ENCODE measurements at places on chromosomes 1 and 21.

- DNase-seq, result no peak
Observed at GRCh38 chr1:65725064-65725463, 67.6 kb upstream of the PDE4B start.

DNA sequence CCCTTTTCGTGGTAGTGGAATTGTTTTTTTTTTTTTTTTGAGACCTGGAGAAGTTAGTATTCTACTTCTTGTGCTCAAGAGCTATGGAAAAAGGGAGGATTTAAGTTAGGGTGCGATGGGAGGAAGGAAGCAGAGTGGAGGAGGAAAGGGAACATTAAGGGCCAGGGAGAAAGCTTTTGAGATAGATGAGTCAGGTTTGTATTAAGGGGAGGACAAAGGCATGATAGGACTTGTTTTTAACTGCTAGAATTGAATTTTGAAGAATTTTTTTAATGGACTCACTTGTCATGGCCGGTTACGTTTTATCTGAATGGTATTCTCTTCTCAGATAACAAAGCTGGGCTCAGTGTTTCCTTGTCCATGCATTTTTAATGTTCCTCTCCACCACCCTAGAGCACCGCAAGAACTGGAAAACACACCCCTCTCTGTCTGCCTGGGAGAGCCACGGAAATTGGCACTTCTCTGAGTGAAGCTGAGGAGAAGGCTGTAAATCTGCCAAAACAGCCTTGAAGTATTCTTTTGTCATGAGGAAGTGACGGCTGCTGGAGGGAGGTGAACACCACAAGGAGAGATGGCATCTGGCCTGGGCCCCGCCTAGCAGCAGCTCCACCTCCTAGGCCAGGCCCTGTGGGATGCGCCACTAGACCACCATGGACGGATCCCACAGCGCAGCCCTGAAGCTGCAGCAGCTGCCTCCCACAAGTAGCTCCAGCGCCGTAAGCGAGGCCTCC, 3.5 kb downstream of the NIPAL3 start:
- no peak for DNase-seq

GRCh38 chr1:47712596-47713299, 274.9 kb downstream of the FOXD2 start:
- no peak for DNase-seq

GRCh38 chr1:27719286-27720251, 6.2 kb upstream of the FAM76A start:
- DNase-seq, result no peak

DNA sequence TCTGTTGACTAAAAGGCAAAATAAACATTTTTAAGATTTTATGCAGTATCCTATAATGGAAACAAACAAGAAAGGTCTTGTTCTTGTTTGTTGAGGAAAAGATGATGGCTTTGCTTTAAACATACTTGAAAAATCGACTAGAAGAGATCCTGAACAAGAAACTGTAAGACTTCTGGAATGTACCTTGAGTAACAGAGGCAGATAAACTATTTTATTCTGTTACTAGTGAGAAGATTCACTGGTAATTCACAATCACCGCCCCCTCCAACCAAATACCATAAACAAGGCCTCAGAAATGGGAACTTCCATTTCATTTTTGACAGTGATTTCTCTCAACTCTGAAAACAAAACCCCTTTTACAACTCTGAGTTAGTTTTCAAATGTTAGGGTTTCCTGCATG, 18.1 kb downstream of the TSEN15 start:
- no peak for DNase-seq

- DNase-seq, result no peak
Observed at GRCh38 chr1:201138311-201138840, 11.4 kb upstream of the ASCL5 start.

- DNase-seq, result no peak
Observed at GRCh38 chr1:62058956-62059355, 135.7 kb upstream of the L1TD1 start.

GRCh38 chr1:12188115-12188514, 21.3 kb downstream of the TNFRSF1B start:
- DNase-seq, result no peak

DNA sequence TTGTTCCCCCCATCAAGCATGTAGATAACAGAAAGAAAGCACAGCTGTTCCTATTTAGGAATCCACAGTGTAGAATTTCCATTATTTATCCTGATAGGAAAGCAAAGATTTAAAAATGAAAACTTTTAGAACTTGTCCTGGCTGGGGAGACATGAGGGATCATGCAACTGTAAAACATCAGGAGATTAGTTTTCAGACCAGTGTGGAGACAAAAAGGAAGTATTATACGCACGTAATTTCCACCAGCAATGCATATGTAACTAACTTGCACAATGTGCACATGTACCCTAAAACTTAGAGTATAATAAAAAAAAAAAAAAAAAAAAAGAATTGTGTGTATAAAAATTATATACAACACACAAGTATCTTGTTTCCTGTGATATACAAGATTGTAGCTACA, 172.4 kb downstream of the NEGR1 start:
- DNase-seq, result no peak

DNA sequence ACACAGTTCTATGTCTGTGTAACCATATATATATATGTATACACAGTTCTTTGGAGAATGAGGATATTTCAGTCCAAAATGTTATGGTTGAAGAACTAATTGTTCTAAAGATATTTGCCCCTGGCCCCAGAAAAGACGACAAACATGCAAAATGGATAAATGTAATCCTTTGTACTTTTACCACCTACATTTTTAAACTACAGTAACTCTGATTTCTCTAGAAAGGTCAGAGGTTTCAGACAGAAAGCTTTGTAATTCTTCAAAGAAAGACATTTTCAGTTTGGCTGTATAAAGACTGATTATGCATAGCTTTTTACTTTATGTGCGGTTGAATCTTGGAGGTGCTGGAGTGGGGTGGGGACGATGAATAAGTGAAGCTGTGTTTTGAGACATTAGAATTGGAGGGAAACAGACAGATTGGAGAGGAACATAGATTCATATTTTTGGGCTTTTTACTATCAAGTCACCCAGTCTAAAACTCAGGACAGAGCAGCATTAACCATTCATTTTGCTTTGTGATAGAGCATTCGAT, 16.6 kb downstream of the NFIA start:
- no peak for DNase-seq

- DNase-seq, result no peak
Observed at GRCh38 chr1:168879896-168880734, 151.1 kb upstream of the DPT start.

GRCh38 chr1:87179076-87179810, 149.4 kb upstream of the LMO4 start:
- DNase-seq, result no peak

- no peak for DNase-seq
Observed at GRCh38 chr1:202801175-202801574, 7.0 kb downstream of the KDM5B start.

DNA sequence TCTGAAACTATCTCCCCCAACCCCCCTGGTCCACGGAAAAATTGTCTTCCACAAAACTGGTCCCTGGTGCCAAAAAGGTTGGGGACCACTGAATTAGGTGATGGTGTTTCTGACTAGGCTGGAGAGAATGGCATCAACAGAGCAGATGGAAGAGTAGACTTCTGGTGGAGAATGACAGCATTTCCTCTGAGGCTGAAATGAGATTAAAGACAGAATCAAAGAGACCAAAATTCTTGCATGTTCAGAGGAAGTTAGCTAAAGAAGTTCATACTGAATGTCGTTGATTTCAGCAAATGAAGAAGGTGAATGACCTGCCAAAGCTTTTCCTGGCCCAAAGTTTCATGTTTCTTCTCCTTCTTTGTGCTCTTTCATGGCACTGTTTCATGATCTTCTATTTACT, 188.2 kb upstream of the RUNX1 start:
- DNase-seq, result no peak

DNA sequence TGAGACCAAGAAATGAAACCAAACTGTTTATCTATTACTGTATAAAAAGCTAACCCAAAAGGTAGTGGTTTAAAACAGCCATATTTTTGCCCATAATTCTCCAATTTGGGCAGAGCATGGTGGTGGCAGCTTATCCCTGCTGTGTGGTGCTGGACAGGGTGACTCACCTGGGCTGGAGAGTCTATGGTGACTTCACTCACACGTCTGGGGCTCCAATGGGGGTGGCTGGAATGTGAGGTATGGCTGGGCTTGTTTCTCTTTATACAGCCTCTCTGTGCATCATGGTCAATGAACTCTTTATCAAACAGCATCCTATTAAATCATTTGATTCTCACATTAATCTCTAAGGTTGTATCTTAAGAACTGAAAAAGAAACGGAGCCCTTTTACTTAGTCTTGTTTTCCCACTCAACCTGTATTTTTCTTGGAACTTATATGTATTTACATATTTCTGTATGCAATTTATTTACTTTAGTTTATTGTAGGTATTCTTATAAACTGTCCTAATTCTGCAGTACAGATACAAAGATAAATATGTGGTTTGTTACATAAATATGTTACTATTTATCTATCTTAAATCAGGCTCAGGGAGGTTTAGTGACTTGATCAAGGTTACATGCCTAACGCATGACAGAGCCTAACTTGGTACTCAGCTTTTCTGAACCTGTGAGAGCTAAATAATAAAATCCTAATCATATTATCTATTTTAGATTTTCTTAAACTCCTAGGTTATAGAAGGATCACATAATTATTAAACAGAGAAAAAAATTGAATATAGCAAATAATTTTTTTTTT, 37.5 kb upstream of the WLS start:
- DNase-seq, result no peak

GRCh38 chr1:241408170-241408569, 51.2 kb upstream of the RGS7 start:
- DNase-seq, result no peak

DNA sequence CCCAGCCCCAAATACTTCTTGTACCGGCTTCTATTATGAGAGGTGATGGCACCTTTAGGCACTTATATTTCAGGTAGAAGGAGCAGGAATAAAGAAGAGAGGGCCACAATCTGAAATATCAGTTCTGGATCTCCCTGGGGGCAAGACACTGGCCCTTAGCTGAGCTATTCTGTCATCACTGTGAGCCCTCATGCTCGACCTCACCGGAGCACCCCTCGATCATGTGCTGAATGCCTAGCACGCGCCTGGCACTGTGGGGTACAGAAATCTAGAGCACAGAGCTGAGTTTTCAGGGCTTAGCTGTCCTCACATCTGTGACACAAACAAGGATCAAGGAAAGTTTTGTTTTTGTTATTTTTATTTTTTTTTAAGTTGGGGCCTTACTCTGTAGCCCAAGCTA, 7.6 kb upstream of the MX1 start:
- DNase-seq, result no peak

DNA sequence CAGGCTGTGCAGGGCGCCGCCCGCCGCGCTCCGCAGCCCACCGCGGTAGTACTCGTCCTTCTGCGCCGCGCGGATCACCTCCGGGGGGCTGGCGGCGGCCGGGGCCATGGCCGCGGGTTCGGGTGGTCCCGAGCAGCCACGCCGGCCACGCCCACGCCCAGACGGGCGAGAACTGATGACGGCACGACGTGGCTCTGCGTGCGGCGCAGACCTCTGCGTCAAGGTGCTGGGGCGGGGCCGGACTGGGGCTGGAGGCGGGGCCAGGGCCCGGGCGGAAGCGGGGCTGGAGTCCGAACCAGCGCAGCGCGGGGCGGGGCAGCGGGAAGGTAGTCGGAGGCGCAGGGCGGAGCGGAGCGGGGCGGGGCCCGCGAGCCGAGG, at the start of gene PEX10:
PEX10 (minus strand) TSS at position 170 of the 378 bp plus-strand sequence; CDS start at position 108, 62 bp downstream.
- peak; percentile 100 for DNase-seq

DNA sequence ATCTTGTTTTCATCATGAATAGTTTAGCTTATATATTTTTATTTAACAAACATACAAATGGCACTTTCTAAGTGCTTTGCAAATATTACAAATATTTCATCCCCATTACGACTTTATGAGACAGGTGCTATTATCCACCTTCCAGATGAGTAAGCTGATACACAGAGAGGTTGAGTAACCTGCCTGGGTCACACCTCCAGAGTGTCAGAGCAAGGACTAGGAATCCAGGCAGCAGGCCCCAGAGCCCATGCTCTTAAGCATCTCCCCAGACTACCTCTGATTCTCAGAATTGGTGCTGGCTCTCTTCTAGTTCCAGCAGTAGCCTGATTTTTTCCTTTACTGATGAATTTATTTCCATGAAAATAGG, 40.0 kb downstream of the EPHB2 start:
- DNase-seq, result no peak

- DNase-seq, result no peak
Observed at GRCh38 chr1:231605149-231606100, 21.2 kb upstream of the DISC1 start.

DNA sequence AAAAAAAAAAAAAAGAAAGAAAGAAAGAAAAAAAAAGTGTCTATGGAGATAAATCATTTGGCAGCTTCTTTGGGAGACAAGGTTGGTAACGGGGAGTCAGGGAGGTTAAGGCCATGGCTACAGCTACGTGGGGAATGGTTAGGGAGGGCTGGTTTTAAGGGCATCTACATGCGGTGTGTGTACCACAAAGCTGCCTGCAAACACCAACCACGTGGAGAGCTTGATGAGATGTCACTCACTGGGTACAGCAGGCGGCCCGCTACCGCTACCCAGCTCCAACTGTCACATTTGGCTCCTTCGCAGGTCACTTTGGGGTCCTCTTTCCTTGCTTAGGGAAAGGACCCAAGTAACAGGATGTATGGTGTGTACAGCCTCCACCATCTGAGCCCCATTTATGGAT, 4.2 kb downstream of the NPPB start:
- no peak for DNase-seq

Data from stimulated activated CD4-positive, alpha-beta T cell treated with anti-CD3 and anti-CD28 coated beads, Interleukin-2, amount 100 ng/mL, for 24 hours (primary cell).